ENCODE measurements at places on chromosomes 7 and 10. TPM values are rescaled to one million over a fixed set of nuclear protein-coding genes. Genes with fewer than 3 reads are reported as not detected.

Gene CFAP70
- total RNA-seq = 0.19 TPM

Gene ADCY1
- 2.5 TPM for total RNA-seq

Gene FKBP6
- total RNA-seq = not detected

Gene MMD2
- total RNA-seq = not detected

Gene PTF1A
- not detected for total RNA-seq

Gene CLRN3
- total RNA-seq = not detected

Gene MAGI2
- 0.45 TPM for total RNA-seq

Gene NUTM2B
- total RNA-seq = 0.50 TPM

Gene TMEM196
- not detected for total RNA-seq

Gene HABP2
- total RNA-seq = 0.13 TPM

Gene CDC14C
- not detected for total RNA-seq

Gene CLDN4
- 4.9 TPM for total RNA-seq

Gene MUC3A
- 12.4 TPM for total RNA-seq

Measured in A549 treated with DMSO at 1 μM for 4 hours (cell line).